Activated T-cell treated with anti-CD3 and anti-CD28 coated beads, Interleukin-2, amount 50 U/mL, for 1 hour (primary cell): ENCODE measurements at places on chromosomes 5 and 9.

- DNase-seq: no peak
Observed at GRCh38 chr9:100160021-100160420, 61.0 kb downstream of the INVS start.

DNA sequence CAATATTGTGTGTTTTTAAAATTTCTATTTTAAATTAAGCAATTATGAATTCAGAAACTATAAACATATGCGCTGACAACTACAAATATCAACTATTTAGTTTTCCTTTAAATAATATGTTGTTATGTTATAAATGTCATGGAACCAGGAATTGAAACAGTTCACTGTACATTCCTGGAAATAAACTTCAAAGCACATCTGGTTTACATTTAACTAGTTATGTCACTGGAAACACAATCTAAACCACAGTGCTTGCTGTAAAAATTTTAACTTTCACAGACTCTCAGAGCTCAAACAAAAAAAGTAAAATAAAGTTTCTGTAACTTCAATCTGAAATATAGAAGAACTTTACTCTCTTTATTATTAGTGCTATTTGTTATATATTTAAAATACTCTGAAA lies 179.2 kb downstream of the FBN2 start:
- no peak for DNase-seq

DNA sequence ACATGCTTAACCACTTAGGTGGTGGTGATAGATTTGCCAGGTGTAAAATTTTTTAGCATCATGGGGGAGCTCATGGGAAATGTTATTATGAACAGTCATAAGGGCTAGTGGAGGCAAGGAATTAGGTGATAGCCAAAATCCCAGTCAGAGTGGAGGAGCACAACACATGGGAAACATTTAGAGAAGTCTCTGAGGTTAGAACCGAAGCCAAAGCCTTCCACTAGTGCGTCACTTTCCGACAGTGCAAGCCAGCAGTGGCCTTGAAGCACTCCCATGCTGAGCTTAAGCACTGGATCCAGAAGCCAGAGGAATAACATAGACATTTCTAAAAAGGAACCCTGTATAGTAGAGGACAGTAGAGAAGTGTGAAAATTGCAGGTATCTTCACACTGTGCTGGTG lies 101.5 kb upstream of the SNX2 start:
- DNase-seq: no peak

DNA sequence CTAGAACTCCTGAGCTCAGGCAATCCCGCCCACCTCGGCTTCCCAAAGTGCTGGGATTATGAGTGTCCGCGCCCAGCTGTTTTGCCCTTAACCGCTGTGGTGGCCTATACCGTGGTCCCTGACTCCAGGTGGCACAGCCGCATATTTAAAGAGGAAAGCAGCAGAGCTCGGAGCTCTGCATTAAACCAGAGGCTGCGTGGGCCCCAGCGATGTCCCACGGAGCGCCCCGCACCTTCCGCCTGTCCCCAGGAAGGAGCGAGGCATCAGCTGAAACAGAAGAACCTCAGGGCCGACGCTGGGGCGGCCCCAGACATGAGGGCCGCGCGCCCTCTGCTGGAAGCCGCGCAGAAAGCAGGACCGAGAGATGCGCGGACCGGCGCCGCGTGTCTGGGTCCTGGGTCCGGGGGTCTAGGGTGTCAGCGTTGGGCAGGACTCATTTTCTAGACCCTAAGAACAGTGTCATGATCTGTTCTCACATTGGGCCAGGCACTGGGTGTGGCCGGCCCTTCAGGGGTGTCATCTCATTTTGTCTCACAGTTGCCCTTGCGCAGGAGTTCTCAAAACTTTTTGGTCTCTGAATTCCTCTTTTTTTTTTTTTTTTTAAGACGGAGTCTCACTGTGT lies 37.7 kb downstream of the LAMC3 start:
- peak; percentile 76 for DNase-seq

GRCh38 chr5:169218861-169219260 lies 82.1 kb downstream of the SLIT3 start:
- no peak for DNase-seq

GRCh38 chr5:58211441-58211840 lies 248.4 kb downstream of the PLK2 start:
- DNase-seq: no peak

DNA sequence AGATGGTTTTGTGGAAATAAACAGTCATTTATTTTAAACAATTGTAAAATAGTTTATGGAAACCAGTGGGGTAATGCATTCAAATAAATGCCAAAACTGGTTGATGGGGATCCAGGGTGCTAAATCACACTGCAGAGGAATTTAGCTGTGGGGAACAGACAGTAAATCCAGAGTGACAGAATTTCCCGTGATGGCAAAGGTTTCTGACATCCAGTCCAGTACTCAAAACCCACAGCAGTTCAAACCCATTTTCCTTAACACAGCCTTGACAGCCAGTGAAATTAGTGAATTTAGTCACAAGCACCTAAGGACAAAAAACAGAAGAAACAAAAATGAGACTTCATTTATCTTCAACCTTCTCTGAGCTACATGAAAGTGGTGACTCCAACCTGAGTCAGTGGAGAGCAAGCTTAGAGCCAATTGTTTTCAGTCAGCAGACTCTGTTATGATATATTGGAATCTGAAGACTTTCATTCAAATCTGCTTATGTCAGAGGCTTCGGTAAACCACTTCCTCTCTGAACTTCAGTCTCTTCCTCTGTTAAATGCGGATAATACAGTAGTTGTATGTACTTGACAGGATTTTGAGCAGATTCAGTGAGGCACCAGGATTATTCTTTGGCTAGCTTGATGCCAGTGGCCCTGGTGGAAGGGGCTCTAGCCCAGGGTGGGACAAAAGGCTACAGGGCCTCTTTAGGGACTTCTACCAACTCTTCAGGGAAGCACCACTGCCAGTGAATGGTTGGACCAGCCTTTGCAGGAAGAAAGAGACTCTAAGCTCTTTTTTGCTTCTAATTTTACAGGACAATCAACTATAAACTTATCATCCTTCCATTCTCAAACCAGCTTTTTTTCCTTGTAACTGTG lies 185.3 kb downstream of the MAPKAP1 start:
- DNase-seq: peak; percentile 27

GRCh38 chr9:105421864-105422263 lies 26.0 kb upstream of the FSD1L start:
- no peak for DNase-seq

DNA sequence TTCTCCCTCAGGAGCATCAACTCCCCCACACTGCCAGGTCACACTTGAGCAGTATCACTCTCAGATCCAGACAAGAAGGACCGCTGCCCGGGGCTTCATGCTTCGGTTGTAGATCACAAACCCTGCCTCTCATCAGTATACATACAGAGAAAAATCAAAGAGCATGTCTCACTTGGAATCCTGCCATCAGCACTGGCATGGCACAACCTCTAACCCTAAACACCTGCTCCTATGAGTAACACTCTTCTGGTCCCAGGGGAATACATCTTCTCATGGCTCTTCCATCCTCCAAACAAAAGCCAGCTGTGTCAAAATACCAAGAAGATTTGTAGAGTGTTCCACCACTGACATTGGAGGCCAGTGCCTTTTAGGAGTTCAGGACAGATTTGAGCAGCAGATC lies 84.8 kb upstream of the MIER3 start:
- DNase-seq: no peak
